ENCODE measurements at places on chromosomes 12 and 14. TPM values are rescaled to one million over a fixed set of nuclear protein-coding genes. Genes with fewer than 3 reads are reported as not detected.

- no peak for DNase-seq
Observed at GRCh38 chr12:95413576-95413975, 60.4 kb upstream of the METAP2 start.

GRCh38 chr12:95446506-95446900 lies 27.4 kb upstream of the METAP2 start:
- DNase-seq: peak; percentile 81

GRCh38 chr12:105696-106095 lies 39.1 kb downstream of the IQSEC3 start:
- no peak for DNase-seq

DNA sequence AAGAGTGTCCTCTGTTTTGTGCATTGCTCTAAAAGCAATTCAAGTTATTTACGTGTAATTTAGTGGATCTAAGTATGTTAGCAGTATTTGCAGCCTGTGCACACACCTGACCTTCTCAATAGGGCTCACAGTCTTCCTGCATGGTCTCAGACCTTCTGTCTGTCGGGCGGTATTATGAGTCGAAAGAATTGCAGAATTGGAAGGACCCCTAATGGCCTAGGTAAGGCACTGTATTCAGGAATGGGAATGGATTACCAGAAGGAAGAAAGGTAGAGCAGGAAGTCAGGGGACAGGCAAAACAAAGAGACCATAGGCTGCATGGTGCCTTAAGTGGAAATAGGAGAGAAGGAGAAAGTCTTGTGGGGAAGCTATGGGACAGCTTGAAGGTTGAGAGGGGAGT lies 341.6 kb downstream of the VRK1 start:
- no peak for DNase-seq

Gene OTX2
- not detected for total RNA-seq

GRCh38 chr12:63400718-63401117 lies 249.7 kb upstream of the AVPR1A start:
- DNase-seq: peak; percentile 67

DNA sequence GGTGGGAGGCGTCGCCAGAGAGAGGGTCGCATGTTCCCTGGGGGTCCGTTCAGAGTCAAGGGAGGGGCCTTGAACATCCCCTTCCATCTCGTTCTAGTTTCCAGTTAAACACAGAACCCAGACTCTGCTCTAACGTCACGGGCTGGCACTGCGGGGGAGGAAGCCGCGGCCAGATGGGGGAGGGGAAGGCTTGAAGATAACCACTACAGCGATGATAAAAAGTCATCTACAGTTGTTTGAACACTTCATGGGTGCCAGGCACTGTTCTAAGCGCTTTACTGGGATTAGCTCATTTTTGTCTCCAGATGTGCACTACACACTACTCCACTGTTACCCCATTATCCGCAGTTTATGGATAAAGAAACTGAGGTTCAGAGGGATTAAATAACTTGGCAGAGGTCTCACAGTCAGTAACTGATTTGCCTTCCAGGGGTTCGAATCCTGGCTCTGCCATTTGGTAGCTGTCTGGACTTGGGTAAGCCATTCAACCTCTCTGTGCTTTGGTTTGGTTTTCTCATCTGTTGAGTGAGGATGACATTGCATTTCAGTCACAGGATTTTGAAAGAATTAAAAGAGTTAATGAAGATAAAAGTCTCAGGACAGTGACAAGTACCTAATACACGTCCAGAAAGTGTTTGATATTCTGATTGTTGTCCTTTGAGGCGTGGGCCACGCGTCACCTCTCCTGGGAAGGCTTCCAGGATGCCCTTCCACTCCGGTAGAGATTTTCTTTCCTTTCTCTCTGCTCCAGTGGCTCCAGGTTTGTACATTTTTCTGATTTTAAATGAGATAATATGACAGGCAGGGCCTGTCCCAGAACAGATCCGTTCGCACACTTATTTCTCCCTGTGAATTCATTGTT lies 798 bp upstream of the RASAL1 start:
- DNase-seq: peak; percentile 77

GRCh38 chr12:104951759-104952509 lies 6.2 kb downstream of the SLC41A2 start:
- no peak for DNase-seq

Gene MUCL1
- total RNA-seq: not detected

DNA sequence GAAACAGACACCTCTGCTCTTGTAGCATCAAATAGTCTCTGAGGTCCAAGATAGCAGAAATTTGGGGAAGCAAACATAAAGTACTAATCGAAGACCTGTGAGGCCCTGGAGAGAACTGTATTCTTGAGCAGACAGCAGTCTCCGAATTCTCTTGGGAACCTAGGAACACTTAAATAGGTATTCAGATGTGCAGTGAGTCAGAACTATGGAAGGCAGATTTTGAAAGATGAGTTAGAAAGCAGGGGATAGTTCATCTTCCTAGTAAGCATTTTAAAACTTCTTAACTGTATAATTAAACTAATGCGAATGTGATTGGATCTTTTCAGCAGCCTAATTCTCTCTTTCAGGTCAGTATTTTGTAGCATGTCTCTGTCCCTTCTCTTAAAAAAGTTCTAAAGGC lies 30.6 kb downstream of the NAA30 start:
- DNase-seq: no peak

Gene POLR3B
- total RNA-seq: 7.1 TPM

- no peak for DNase-seq
Observed at GRCh38 chr12:68612697-68613096, 2.0 kb downstream of the RAP1B start.

Gene HSP90B1
- total RNA-seq: 515 TPM

- DNase-seq: peak; percentile 40
Observed at GRCh38 chr14:93234798-93235197, 27.7 kb downstream of the UBR7 start.

Gene AQP6
- total RNA-seq: not detected

Gene LRP1-AS
- total RNA-seq: not detected

GRCh38 chr12:24929953-24930352 lies 18.9 kb downstream of the BCAT1 start:
- no peak for DNase-seq

Gene KRT80
- total RNA-seq: 0.45 TPM

- DNase-seq: no peak
Observed at GRCh38 chr14:96486705-96487104, 15.5 kb upstream of the PAPOLA start.

- DNase-seq: no peak
Observed at GRCh38 chr12:114746297-114747011, 62.5 kb upstream of the TBX3 start.

Gene OR6C70
- not detected for total RNA-seq

Gene FOXA1
- 20.6 TPM for total RNA-seq

DNA sequence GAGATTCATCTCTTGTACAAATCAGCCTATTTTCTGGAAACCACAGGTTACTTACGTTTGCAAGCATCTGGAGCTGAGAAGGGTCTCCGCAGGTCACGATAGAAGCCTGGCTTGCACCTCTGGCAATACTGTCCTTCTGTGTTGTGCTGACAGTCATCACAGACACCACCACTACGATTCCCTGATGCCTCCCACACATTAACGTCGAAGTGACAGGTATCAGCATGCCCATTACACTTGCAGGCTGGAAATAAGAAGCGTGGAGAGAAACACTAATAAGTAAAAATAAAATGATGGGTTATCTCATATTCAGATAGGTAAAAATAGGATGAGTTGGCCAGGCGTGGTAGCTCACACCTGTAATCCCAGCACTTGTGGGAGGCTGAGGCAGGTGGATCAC lies 80.2 kb downstream of the NTN4 start:
- DNase-seq: no peak

DNA sequence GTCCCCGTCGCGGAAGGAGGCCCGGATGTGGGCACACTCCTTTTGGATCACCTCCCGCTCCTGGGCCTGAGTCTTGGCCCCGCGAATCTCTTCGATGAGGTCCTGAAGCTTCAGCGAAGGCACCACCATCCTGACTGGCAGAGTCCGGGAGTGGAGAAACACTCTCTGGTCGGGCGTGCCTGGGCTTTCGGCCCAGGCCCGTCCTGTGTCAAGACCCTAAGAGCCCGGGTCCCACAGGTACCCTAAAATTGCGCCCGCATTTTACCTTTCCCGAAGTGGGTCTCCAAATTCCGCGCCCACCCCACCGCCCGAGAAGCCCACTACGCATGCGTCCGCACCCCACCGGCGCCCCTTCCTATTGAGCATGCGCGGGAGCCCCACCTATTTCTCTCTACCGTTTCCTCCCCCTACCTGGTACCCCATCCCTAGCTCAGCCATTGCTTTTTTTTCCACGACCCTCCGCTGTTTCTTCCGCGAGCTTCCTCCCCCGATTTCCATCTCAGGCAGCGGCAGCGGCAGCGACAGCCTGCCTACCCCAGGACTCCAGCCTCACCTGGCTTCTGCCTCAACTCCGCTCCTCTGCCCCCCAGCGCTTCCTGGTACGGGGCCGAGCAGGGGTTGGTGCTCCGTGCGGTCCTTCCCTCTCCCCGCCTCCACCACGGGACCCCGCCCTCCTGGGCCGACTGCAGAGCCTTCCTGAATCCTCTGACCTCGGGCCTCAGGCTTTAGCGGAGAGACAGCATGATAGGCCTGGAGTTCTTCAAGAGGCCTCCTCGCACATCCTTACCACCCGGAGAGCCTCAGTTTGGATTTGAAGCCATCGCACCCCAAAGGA lies at the start of gene AP1G2:
Gene AP1G2, minus strand, starts transcription at position 606 of the 835 bp plus-strand sequence. Its CDS starts 477 bp downstream, at position 129.
- peak; percentile 93 for DNase-seq

- DNase-seq: no peak
Observed at GRCh38 chr12:129901254-129901653, 2.6 kb downstream of the TMEM132D start.

Gene ZNF891
- 6.4 TPM for total RNA-seq

Gene KLRD1
- total RNA-seq: under 0.01 TPM

Gene RASSF9
- 1.7 TPM for total RNA-seq

Gene TESPA1
- total RNA-seq: not detected

Gene KCNC2
- total RNA-seq: not detected

- no peak for DNase-seq
Observed at GRCh38 chr14:31716208-31716607, 155.0 kb downstream of the NUBPL start.

DNA sequence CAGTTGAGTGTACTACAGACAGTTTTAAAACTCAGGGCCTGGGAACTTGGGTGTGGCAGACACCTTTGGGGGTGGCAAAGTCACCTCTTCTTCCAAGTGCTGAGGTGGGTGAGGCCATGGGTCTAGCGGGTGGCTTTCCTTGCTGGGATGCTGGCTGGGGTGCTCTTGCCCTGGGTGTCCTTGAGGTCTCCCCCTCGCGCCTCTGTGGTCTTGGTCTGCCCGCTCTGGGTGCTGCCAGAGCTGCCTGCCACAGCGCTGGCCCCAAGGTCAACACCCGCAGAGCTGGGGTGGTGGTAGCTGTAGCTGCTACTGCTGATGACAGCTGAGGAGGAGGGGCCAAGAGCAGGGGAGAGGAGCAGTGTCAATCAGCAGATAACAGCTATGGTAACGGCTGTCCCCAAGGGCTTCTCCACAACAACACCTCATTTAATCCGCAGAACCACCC lies 6.8 kb downstream of the KRT74 start:
- DNase-seq: no peak

- no peak for DNase-seq
Observed at GRCh38 chr14:37669242-37669641, 73.8 kb downstream of the TTC6 start.

DNA sequence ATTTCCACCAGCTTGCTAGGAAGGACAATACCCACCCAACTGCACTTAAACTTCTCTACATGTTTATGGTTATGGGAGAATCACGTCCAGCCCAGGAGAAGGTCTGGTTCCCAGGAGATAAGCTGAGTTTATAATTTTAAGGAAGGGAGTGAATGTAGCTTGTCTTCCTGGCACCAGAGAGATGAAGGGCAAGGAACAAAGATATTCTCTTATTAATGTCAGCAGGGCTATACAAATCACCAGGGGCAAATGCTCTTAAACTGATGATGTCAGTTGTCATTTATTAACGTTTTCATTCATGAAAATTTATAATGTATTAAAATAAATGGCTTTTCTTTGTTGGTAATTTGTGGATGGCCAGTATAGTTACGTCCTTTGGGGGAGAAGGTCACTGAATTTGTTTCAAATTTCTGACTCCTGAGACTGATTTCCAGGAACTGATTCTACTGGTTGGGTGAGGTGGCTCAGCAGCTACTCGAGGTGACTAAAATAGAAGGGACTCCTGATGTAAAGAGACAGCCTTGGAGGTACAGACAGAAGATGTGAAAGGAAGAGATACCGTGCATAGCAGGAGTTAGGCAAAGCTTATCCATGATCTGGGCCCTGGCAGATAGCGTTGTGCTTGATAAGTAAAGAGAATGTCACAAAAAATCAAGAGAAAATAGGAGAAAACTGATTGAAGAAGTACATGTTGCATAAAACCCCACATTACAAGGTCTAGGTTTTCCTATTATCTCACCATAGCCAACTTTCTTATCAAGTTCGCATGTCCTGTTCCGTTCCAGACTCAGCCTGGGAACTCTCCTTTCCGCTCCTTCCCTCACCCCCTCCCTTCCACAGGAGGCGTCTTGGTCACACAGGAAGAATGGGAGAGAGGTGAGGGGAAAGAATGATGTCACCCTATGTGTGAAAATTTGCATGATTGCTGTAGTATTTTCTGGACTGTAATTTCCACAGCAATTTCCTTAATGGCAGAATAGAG lies 367.1 kb upstream of the FAR2 start:
- no peak for DNase-seq

- no peak for DNase-seq
Observed at GRCh38 chr12:15013634-15014179, 40.9 kb downstream of the PDE6H start.

DNA sequence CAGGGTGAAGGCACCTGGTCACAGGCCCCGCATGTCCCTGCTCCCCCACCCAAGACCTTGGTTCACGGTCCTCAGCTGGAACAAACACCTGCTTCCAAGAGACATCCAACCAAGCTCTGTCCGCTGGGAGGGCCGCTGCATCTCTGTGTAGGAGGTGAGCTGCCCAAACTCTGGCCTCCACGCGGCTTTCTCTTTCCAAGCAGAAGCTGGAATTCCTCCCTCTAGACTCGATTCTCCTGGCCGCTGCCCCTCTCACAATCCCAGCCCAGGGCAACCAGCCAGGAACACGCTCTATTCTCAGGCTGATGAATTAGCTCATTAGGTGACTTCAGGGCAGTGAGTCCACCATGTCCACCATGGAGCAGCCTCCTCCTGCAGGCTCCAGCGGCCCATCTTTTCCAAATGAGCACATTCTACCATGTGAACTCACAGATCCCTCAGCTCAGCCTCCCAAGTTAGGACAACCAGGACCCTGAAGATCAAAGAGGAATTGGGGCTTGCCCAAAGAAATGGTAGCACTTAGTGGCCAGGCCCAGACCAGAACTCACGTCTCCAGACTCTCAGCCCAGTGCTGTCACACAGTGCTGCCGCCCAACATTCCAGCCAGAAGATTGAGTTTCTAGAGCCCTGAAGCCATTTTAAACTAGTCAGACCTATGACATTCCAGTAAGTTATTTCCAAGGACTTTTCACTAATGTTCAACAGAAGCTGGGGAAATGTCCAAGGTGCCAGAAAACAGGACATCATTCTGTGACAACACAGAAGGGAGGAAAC lies 146.6 kb downstream of the ANO2 start:
- DNase-seq: no peak

- no peak for DNase-seq
Observed at GRCh38 chr14:63781686-63782085, 53.8 kb upstream of the SGPP1 start.

- DNase-seq: no peak
Observed at GRCh38 chr12:120873226-120873625, 30.9 kb downstream of the SPPL3 start.

Gene TCHP
- 15.6 TPM for total RNA-seq

Measured in stomach (tissue), 19 donors.